GM03348 (cell line): ENCODE measurements at places on chromosomes 2 and 18.

- DNase-seq = no peak
Observed at GRCh38 chr2:46545015-46545839, 65.9 kb downstream of the TMEM247 start.

DNA sequence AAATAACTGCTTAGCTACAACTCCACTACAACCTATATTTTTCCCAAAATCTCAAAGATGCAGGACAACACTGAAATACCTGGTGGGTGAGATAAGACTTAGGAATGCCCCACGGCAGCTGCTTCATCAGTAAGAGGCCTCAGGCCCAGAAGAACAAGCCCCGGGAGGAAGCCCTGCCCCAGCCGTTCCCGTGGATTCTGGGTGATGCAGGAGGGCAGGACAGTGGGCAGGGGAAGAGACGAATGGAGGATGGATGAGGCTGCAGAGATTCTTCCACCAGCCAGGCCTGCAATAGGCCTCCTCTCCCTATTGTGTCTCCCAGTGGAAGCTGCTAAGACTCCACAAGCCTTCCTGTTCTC is 197.9 kb upstream of the HDAC4 start:
- no peak for DNase-seq

DNA sequence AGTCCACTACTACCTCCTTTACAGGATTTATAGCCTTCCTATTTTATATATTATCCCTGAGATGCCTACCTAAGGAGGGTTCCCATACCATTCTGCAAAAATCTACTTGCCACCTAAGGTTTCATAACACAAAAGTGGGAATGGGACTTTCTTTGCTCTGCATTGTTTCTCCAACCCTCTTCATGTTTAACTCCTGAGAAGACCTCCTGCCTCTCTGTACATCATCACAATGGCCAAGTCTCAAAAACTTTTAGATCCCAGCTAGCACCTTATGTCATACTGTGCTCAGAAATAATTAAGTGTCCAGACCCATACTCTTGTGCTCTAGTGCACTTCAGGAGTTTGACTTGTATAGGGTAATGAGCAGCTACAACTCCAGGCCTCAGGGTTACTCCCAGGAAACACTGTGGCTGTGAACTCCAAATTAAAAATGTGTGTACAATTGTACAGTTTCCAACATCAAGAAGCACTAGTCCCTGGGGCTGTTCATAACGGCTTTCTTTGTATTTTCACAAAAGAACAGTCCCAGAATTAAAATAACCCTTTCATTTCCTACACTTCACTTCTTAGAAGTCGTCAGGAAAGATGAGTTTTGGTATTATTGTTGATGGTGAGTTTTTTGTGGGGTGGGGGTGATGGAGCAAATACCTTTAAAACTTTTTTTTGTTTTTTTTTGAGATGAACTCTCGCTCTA is 39.4 kb downstream of the METAP1D start:
- DNase-seq = no peak

GRCh38 chr2:73256618-73256922 is 22.5 kb downstream of the CCT7 start:
- no peak for DNase-seq

GRCh38 chr2:101371636-101372035 is 15.7 kb downstream of the CREG2 start:
- DNase-seq = no peak

- no peak for DNase-seq
Observed at GRCh38 chr18:12034241-12035100, 53.2 kb downstream of the IMPA2 start.

DNA sequence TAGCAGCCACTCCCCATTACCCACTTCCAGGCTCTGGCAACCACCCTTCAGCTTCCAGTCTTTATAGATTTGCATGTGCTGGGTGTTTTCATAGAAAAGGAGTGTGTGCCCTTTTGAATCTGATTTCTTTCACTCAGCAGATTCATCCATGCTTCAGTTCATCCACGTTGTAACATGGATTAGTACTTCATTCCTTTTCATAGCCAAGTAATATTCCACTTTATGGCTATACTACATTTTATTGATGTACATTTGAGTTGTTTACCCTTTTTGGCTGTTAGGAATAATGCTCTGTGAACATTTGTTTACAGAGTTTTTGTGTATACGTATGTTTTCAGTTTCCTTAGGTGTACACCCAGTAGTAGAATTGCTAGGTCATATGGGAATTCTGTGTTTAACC is 205.5 kb upstream of the RAB12 start:
- no peak for DNase-seq

DNA sequence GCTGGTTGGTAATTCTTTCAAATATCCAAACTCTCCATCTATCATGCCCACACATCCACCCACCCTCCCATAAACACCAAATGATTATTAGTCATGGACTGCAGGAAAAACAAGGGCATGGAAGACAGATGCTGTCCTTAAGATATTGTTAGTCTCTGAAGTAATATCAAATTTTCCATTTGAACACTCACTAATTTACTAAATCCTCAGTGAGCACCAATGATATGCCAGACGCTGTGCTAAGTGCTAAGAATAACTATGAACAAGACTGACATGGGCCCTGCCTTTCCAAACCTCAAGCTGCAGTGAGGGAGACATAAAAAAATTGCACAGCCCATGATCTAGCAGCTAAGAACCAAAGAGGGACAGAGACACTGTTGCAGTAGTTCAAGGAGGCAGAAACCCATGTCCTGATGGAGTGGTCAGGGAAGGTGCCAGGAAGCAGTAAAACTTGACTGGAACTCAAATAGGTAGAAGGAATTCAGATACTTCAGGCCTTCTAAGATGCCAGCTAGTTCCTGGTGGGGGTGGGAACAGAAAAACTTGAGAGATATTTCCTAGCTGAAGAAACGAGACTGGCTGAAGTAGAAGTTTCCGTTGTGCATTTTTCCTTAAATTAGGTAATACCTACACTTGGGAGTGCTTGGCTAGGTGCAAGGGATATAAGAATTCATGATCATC is 182.1 kb downstream of the OSR1 start:
- DNase-seq = no peak
